Tongue (tissue), 3 donors: ENCODE measurements at places on chromosomes 5 and 9. TPM values are rescaled to one million over a fixed set of nuclear protein-coding genes. Genes with fewer than 3 reads are reported as not detected.

REEP2 gene
- 4.1 TPM for total RNA-seq

OR1J2 gene
- total RNA-seq, result not detected

SPINK13 gene
- total RNA-seq, result not detected

NUTM2G gene
- total RNA-seq, result not detected
